ENCODE measurements at places on chromosomes 16 and 17. TPM values are rescaled to one million over a fixed set of nuclear protein-coding genes. Genes with fewer than 3 reads are reported as not detected.

SMTNL2 gene
- total RNA-seq = not detected

AOC3 gene
- 0.20 TPM for total RNA-seq

NECAB2 gene
- total RNA-seq = not detected

SPNS2 gene
- 0.39 TPM for total RNA-seq

Measured in subcutaneous preadipocyte (primary cell).